ENCODE measurements at places on chromosomes 16 and 17.
A peak's percentile ranks its signal among the peaks of the same experiment; 100 is the strongest.

DNA sequence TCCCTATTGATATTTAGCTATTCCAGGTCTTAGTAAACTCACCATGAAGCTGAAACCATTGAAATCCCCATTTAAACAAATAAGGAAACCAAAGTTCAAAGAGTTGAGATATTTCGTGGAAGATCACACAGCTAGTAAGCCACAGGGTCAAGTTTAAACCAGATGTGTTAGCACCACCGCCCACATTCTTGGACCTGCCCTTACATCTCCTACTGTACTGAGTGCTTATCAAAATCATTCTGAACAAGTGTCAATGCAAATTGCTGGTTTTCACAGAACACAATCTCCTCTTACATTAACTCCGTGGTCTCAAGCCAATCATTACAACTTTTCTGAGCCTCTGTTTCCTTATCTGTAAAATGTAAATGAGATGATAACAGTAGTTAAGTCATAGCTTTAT lies 676.2 kb downstream of the CDH11 start:
- DNase-seq: no peak

DNA sequence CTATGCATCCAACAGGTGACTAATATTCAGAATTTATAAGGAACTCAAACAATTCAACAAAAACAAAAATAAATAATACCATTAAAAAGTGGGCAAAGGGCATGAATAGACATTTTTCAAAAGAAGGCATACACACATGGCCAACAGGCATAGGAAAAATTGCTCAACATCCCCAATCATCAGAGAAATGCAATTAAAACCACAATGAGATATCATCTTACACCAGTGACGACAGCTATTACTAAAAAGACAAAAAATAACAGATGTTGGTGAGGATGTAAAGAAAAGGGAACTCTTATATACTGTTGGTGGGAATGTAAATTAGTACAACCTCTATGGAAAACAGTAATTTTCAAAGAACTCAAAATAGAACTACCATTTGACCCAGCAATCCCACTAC lies 250.4 kb upstream of the N4BP1 start:
- DNase-seq: no peak

- DNase-seq: no peak
These were observed 32.6 kb downstream of the NUBP1 start for GRCh38 chr16:10776280-10776679.

- DNase-seq: no peak
These were observed 46.8 kb downstream of the SHISA6 start for GRCh38 chr17:11287791-11288190.

DNA sequence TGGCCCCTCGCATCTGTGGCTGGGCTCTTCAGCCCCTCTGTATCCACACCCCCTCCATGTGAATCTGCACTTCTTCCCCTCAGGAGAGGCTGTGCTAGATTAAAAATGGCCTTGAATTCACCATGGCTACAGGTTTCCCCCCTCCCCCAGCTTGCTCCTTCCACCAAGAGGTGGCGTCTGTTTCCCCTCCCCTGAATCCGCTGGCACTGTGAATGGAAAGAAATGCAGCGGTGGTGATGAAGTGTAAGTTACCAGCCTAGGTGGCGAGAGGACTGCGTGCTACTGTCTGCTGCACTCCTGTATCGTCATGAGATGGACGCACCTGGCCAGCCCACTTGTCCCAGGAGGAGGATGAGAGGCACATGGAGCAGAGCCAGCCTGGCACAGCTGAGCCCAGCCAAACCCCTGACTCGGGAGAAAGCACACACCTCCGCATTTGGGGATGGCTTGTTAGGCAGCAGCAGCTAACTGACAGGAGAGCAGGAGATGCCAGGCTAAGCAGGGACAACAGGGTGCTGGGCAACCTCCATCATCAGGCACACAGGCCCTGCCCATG lies 26.2 kb downstream of the TNFRSF13B start:
- no peak for DNase-seq

DNA sequence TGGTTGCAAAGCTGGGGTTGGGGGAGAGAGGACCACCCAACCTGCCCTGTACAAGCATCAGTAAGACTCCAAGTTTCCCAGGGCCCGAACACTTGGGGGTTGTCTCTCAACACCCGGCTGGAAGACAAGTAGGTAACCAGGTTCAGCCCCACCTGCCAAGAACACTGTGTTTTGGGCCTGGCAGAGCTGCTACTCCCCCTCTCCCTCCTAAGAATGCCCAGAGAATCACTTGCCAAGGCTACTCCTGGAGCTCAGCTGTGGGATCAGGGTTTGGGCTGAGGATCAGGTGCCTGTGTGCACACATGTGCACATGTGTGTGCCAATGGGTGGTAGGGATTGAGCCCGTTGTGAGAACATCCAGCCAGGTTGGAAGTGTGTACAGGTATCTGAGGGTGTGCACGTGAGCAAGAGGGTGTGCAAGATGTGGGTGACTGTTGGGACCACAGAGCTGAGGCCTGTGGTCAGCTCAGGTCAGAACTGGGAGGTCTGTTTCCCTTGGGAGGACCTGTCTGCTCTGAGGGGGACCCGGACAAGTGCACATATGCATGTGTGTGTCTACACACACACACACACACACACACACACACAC lies 2.3 kb downstream of the HSD11B2 start:
- no peak for DNase-seq

- no peak for DNase-seq
These were observed 13.4 kb downstream of the ARL4D start for GRCh38 chr17:43412166-43412565.

GRCh38 chr17:81538651-81539570 lies 10.7 kb downstream of the FSCN2 start:
- DNase-seq: no peak

- peak; percentile 61 for DNase-seq
These were observed 230.9 kb downstream of the MRTFB start for GRCh38 chr16:14302031-14302398.

- DNase-seq: no peak
These were observed 47.8 kb upstream of the ZC3H18 start for GRCh38 chr16:88522276-88522949.

GRCh38 chr16:24700549-24701392 lies 28.7 kb upstream of the TNRC6A start:
- DNase-seq: no peak
